B cell (primary cell): ENCODE measurements at places on chromosomes 1 and 21. TPM values are rescaled to one million over a fixed set of nuclear protein-coding genes. Genes with fewer than 3 reads are reported as not detected.
A peak's percentile ranks its signal among the peaks of the same experiment; 100 is the strongest.

- no peak overlapping the region for H3K27ac ChIP-seq
- H3K36me3 ChIP-seq: no peaks in the 10 kb centered on the region
- H3K4me3 ChIP-seq: no peak overlapping the region
- DNase-seq: no peak
- no peaks in the 10 kb centered on the region for H3K4me1 ChIP-seq
These were observed 7.2 kb downstream of the VANGL1 start for GRCh38 chr1:115648717-115649691.

DNA sequence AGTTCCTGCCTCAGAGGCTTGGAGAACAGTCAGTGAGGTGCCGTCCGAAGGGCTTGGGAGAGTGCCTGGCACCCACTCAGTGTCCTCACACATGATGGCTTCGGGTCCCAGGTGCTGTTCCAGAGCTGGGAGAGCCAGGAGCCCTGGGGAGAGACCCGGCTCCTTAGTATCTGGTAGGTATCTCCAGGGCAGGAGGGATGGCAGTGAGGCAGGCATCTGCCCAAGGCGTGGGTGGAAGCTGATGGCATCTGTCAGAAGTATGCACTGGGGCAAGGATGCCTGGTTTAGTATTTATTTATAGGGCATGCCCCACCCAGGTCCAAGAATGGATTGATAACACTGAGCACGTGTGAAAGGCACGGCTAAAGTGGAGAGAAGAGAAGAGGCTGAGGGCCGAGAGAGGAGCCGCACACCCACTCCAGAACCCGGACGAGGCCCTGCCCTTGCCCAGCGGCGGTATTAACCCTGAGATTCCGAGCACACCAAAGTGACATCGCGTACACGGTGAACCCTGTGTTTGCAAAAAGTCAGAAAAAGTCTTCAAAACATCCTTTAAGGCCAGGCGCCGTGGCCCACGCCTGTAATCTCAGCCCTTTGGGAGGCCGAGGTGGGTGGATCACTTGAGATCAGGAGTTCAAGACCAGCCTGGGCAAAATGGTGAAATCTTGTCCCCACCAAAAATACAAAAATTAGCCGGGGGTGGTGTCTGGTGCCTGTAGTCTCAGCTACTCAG lies 2.4 kb downstream of the TP73 start:
- peaks cover 11% of the 10 kb centered on the region for H3K27me3 ChIP-seq
- peaks cover 44% of the 10 kb centered on the region for H3K4me1 ChIP-seq
- no peak overlapping the region for H3K4me3 ChIP-seq
- peak; percentile 17 for DNase-seq
- H3K36me3 ChIP-seq: no peaks in the 10 kb centered on the region

ARID4B gene
- 101 and 110 TPM in 2 replicates for total RNA-seq

OR10J1 gene
- total RNA-seq: not detected in 2 replicates

DNA sequence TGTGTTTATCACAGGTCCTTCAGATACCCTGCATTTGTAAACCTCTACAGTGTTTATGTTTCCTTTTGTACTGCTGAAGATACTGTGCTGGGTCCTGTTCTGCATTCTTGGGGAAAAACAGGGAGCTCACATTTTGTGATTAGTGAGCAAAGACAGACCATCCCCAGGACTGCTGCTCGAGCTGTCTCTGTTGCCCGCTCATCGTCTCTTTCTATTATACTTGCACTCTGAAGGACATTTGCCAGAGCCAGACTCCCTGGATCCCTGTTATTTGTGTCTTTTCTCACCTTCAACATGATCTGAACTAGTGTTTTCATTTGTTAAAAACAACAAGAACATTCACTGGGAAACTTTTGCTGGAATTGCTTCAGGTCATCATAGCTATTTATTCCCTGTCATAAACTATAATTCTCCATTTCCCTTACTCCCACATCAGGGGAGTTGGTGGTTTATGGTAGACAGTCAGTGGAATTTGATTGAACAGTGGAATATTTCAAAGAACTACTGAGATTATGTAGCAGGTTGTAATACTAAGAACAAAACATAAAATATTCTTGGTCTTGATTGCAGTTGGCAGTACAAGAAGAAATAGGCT lies 53.0 kb downstream of the PRRX1 start:
- DNase-seq: no peak
- H3K36me3 ChIP-seq: no peaks in the 10 kb centered on the region
- no peaks in the 10 kb centered on the region for H3K27me3 ChIP-seq
